Psoas muscle (tissue), 8 donors: ENCODE measurements at places on chromosomes 12 and 14. TPM values are rescaled to one million over a fixed set of nuclear protein-coding genes. Genes with fewer than 3 reads are reported as not detected.
A peak's percentile ranks its signal among the peaks of the same experiment; 100 is the strongest.

- no peak overlapping the region for H3K4me3 ChIP-seq
- H3K36me3 ChIP-seq: no peaks in the 10 kb centered on the region
- no peak for DNase-seq
- H3K27ac ChIP-seq: no peak overlapping the region
Observed at GRCh38 chr12:96514328-96514727, 25.0 kb downstream of the CFAP54 start.

DNA sequence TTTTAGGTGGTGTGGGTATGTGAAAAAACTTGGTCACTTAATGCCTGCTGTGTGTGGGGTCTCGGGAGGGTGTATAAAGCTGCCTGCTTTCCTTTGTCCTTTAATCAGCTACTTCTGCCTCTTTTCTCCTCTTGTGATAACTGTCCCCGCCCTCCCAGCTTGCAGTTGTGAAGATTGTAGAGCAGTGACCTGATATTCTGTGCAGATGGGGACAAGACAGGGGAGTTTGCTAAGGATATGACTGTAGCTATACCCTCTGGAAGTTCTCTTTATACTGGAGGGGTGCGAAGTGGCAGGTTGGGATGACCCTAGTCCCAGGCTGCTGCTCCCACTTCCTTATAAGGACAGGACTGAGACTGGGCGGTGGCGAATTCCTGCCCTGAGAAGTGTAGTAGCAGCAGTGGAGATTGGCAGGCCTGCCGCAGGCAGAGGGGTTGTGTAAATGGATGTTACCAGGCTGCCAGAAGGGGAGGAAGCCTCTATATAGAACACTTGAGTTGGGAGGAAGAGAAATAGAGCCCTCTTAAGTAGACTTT lies 835 bp downstream of the MYL6 start:
- DNase-seq: peak; percentile 78
- H3K27ac ChIP-seq: peak overlapping the region; percentile 94
- peaks cover 46% of the 10 kb centered on the region for H3K36me3 ChIP-seq

SMIM41 gene
- total RNA-seq: 0.16 TPM

APOF gene
- total RNA-seq: not detected

CIDEB gene
- 1.7 TPM for total RNA-seq

SIX1 gene
- total RNA-seq: 41.4 TPM

TTC6 gene
- not detected for total RNA-seq
